ENCODE measurements at places on chromosomes 2 and 18.

- no peak for DNase-seq
Measured at GRCh38 chr18:8607776-8608742, 1.2 kb upstream of the RAB12 start.

DNA sequence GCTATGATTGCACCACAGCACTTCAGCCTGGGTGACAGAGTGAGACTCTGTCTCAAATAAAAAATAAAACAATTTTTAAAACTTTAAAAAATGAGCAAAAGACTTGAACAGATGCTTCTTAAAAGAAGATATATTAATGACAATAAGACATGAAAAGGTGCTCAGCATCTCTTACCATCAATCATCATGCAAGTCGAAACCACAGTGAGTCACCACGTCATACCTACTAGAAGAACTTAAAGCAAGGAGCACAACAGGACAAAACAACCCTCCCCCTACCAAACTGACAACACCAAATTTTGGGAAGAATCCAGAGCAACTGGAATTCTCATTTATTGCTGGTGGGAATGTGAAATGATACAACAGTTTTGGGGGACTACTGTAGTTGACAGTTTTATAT lies 251.6 kb downstream of the BCL2 start:
- DNase-seq: no peak

- DNase-seq: peak; percentile 43
Measured at GRCh38 chr2:173979751-173980351, 14.7 kb upstream of the SP3 start.

DNA sequence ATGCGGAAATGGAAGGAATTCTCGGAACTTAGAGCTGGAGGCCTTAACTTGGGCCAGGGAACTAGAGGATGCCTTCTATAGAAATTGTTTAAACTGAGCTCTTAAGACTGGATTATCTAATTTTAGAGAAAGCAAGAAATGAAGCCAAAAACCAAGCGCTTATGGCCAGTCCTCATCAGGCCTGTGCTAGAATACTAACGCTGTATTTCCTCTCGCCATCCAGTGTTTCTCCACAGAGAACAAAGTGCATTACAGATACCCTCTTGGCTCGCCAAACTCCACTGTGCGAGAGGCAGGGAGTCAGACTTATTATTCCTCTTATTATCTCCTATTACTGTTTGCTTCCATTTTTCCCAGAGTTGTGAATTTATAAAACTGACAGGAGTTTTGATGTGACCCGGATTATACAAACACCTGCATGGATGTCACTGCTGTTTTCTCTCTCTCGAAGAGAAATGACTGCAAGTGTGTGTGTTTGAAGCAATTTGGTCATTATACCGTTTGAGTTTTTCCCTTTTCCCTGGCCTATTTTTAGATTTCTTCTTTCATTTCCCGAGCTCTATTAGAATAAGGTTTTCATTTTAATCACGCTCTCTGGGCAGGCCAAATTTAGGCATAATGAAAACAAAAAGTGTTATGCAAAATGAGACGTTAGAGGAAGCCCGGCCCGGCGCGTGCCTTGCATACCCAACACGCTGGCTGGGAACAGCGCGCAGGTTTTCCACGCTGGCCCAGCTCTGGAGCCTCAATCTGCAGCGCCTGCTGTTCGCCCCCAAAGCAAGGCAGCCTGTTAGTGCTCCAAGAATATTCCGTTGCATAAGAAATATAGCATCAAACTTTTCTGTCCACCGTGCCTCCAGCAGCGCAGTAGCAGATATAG lies 103.3 kb downstream of the ALK start:
- no peak for DNase-seq

- DNase-seq: no peak
Measured at GRCh38 chr2:10362096-10362897, 59.6 kb downstream of the HPCAL1 start.

GRCh38 chr2:39375917-39376316 lies 61.2 kb downstream of the MAP4K3 start:
- DNase-seq: no peak

- peak; percentile 39 for DNase-seq
Measured at GRCh38 chr2:150491430-150491829, 4.0 kb upstream of the RND3 start.

GRCh38 chr2:569681-570080 lies 107.5 kb downstream of the TMEM18 start:
- DNase-seq: no peak

- DNase-seq: peak; percentile 96
Measured at GRCh38 chr2:33223856-33224255, 252.6 kb upstream of the RASGRP3 start.

DNA sequence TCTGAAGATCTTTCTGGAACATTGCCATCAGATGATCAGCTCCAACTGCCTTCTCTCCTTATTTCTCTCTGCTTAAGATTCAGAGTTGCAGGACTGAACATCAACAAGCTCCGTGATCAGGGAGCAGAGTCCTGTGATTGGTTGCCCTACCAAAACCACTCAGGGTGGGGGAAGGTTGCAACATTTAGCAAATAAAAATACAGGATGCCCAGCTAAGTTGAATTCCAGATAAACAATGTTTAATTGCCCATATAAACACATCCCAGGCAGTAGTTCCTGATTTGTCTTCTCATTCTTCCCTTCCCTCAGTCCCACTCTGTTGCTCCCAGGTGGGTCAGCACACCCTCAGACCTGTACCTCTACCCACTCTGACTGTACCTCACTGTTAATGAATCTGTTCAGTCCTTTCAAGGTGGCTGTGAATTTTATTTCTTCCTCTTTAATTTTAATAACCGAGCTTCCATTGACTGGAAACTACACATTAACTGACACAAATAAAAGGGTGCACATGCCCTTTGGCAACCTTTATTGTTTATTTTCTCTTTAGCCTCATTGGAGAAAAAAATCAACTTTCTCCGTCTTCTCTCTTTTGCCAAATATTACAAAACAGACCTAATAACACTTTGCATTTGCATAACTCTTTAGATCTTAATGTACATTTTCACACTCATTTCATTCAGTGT lies 167.1 kb upstream of the PKDCC start:
- DNase-seq: no peak

- DNase-seq: no peak
Measured at GRCh38 chr2:20432714-20433113, 14.2 kb upstream of the RHOB start.

GRCh38 chr18:31203096-31203793 lies 40.6 kb upstream of the DSC1 start:
- DNase-seq: no peak

DNA sequence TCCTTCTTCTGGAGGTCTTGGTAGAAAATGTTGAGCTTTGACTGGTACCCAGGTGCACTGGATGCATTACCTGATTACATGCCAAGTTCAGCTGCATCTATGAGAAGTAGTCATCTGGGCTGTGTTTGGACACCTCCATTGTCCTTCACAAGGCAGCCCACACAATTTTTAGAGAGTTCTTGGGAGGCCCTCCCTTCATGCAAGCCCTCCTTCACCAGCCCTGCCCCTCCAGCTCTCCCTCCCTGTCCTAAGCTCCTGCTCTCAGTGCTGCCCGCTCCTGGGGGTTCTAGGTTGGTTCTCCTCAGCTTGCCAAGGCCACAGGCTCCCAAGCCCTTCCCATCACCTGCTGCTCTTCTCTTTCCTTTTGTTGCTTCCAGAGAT lies 148.7 kb downstream of the DYSF start:
- no peak for DNase-seq

DNA sequence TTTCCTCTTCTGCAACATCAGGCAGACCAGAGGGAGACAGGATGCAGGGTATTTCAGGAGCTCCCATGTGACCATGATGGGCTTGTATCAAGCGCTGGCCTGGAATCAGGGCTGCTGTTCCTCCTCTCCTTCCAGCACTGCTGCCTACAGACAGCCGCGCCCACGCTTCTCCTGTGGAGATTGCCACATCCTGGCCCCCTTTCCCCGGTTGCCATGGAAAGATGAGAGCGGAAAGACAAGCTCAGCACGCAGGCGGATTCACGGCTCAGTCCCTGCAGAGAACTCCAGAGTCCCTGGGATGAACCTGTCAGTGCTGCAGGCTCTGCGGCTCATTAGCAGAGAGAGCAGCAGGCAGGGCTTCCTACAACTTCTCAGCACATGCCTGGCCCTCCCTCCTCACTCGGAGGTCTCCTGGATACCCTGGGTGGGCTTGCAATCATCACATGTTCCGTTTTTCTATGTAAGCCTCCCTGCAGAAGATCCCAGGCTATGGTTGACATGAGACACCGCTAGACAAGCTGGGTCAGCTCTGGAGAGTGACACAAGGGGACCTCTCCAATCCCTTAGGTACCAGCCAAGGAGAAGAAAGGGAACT lies 497.8 kb upstream of the MYT1L start:
- DNase-seq: no peak

GRCh38 chr18:4817665-4818064 lies 362.6 kb upstream of the DLGAP1 start:
- no peak for DNase-seq

- DNase-seq: peak; percentile 78
Measured at GRCh38 chr18:58666176-58666575, 5.1 kb upstream of the MALT1 start.

GRCh38 chr18:7725897-7726296 lies 158.8 kb downstream of the PTPRM start:
- no peak for DNase-seq

DNA sequence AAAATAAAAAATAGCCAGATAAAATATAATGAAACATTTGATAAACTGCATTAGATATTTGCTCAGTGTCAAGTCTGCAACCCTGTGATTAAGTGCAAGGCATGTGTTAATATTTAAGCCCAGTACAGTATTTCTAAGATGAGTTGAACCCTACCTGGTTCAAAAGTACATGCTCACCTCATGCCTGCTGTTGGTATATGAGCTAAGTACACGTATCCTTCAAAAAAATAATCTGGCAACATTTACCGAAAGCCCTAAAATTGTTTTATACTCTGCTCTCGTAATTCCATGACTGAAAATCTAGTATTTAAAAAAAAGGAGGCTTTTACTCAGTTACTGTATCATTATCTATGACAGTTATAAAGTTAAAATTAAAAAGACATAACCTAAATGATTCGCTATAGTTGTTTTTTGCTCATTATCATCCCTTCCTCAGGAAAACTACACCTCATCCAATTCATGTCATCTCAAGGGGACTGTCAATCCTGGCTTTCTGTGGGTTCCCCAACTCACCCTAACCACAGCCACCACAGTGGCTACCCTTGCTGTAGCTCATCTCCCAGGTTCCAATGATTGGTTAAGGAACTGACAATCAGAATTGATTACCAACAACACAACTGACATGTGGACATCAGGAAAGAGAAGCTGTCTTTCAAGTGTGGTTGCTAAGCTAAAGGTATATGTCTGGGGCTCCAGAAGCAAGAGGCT lies 10.6 kb downstream of the TLK1 start:
- DNase-seq: no peak

DNA sequence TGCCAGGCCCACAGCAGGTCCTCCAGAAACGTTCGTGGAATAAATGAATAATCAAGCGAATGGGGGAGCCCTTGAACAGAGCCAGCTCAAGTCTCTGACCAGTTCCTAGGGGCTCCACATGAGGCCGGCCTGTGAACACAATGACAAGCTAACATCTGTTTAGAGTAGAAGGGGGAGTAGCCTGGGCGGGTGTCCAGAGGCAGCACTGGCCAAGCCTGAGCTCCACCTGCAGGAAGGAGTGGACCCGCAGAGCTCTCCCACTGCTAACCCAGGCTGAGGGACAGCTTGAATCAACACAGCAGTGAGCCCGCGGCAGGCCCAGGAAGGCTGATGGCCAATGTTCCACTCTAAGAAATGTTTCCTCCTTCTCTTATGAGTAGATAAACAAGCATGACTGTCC lies 234.8 kb upstream of the RAB6C start:
- no peak for DNase-seq

- no peak for DNase-seq
Measured at GRCh38 chr2:119434664-119435063, 3.0 kb downstream of the TMEM37 start.

- DNase-seq: no peak
Measured at GRCh38 chr2:158573739-158574138, 117.0 kb downstream of the PKP4 start.

DNA sequence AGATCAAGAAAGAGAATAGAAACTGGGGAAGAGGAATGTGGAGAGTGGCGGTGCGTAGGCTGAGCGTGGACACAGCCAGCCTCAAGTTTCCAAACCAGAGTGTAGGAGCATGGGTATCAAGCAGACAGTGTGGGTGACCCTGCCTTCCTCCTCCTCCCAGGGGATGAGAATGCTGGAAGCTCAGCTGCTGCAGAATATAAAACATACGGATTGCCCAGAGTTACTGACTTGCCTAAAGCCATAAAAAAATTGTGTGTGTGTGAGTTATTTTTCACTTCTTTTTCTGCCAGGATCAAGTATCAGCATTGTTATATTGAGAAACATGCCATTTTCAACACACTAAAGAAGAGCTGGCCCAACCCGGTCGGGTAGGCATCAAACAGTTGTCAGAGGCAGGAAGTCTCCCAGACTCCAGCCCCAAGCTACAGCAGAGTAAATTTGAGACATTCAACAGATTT lies 333.3 kb upstream of the ACVR2A start:
- peak; percentile 33 for DNase-seq

- no peak for DNase-seq
Measured at GRCh38 chr2:98578231-98578630, 30.1 kb downstream of the COA5 start.

- no peak for DNase-seq
Measured at GRCh38 chr2:212367431-212367830, 171.2 kb downstream of the ERBB4 start.

DNA sequence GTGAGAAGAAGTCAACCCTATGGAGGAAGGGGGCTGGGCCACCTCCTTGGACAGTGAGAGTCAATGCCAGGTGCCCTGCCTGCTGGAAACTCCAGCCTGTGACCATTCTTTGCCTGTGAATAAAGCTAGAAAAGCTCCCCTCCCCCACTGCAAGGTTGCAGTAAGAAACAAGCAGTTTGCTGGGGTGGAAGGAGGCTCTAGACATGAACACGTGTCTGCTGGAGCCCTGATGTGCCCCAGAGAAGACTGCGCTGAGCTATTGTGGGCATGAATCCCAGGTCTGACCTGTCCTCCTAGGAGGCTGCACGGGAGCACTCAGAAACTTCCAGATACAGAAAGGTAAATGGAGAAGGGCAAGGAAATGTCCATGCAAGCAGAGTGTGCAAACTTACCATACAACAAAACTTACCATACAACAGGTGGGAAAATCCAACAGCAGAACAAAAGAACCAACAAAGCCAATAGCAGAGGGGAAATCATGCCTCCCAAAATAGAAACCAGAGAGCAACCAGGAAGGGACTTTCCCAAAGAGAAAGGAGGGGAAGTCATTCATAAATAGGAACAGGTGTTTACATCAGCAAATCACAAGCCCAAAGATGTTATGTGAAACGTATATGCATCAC lies 278.7 kb downstream of the BCL2 start:
- no peak for DNase-seq

DNA sequence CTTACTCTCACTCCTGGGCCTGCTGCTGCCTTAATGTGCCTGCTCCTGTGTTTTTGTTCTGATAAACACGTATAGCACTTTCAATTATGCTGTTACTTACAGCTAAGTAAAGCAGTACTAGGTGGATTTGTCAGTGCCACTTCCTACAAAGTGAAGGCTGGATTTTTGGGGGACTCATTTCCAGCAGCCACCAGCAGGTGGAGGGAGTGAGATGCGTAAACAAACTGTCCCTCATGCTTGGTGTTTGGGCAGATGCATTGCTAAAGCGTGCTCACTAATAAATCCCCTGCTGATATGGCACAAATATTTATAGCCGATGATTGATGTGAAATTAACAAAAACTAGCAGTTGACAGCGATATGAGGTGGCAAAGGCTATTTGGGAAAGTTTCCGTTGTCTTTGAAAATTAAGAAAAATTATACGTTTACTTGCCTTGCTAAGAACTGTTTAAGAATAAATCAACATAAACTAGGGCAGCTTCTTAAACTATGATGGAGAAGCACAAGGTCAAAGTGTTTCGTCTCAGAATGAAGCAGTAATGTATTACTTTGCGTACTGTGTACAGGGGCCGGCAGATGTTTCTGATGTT lies 101.7 kb downstream of the AGAP1 start:
- peak; percentile 72 for DNase-seq

GRCh38 chr2:213238753-213239495 lies 45.3 kb upstream of the SPAG16 start:
- peak; percentile 95 for DNase-seq

Data from fibroblast of skin of back (primary cell).